NCI-H1436 (cell line): ENCODE measurements at places on chromosomes 2 and 18.

DNA sequence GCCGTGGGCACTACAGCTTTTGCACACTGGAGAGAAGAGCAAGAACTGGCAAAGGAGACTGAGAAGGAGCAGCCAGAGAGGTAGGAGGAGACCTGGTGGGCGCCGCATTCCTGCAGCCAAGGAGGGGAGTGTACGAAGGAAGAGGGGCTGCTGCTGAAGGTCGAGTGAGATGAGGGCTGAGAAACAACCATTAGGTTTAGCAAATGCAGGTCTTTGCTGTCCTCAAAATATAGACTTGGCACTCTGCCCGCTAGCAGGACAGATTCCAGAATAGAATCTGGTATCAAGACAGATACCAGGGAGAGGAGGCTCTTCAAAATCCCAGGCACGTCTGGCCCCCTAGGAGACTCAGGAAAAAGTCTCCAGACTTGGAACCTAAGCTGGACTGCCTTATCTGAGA lies 83.0 kb downstream of the TGOLN2 start:
- DNase-seq = no peak

- DNase-seq = peak; percentile 12
These were observed 420.0 kb downstream of the ZEB2 start for GRCh38 chr2:144099780-144100377.

DNA sequence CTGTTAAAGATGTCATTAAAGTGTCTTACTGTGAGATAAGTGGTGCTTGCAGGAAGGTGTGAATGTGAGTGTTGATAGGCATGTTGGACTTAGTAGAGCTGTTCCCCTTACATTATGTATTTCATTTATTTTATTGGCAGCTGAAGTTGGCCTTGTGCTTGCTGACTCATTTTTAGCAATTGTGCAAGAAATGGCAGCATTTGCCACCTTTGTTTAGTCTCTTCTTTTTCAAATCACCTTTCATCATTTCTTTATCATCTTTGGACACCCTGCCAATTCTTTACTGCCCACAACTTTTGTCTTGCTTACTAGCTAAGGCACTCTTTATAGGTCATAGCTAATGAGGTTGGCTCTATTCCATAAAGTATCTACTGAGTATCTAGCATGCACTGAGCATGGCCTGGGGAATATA lies 130.3 kb upstream of the LYPD6 start:
- no peak for DNase-seq

- no peak for DNase-seq
These were observed 59.6 kb downstream of the CELF4 start for GRCh38 chr18:37506001-37506400.

GRCh38 chr2:177296040-177296439 lies 31.5 kb upstream of the NFE2L2 start:
- no peak for DNase-seq

DNA sequence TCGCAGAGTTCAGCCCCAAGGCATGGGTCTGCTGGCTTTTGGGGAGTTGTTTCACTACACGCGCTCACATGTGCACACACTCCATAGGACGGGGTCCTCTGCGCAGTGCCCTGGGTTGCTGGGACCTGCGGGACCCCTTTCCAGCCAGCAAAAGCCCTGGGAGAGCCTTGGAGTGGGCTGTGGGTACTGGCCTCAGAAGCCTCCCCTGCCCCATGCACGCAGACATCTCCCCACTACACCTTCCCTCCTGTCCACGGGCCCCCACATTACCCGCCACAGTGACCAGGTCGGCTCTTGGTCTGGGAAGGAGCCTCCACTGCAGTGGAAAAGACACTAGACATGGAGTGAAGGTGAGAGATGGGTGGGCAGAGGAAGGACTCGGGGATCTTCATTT lies 48.5 kb downstream of the FAM168B start:
- no peak for DNase-seq

GRCh38 chr2:219477179-219477578 lies 21.5 kb upstream of the GMPPA start:
- no peak for DNase-seq

DNA sequence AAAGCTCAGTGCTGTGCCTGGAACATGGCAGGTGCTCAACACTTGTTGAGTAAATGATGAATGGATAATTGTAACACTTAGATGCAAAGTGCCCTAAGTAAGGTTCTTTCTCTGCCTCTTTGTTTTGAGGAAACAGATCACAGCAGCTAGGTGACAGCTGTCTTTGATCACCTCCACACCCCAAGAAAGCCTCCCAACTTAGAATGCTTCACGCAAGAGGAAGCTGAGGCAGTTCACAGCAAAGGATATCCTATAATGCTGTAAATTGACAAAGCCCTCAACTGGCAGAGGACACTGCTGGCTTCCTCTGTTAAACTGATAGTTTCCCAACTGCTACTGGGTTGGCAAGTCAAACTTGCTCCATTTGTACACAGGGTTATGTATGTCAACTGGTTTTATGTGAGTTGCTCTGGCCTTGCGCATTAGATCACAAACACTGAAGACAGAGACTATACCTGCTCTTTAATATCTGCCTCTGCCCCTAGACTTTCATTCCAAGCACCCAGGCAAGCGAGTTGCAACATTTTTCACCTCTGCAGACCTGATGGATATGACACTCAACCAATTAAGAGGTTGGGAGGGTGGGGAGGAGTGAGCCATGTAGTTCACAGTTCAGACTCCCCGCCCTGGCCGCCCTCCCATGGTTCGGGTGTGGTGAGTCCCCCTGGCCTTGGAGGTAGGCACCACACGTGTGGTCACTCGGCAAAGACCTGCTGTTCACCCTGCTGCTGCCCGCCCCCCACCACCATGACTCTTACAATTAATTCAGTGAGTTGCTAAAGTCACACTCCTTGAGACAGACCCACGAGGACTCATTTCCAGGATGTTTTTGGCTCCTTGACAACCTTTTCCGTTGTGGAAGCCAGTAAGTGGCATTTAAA lies 4.8 kb upstream of the MALL start:
- no peak for DNase-seq

- DNase-seq = peak; percentile 74
These were observed 311.8 kb downstream of the LNPK start for GRCh38 chr2:175690113-175690837.
